Fibroblast of villous mesenchyme (primary cell): ENCODE measurements at places on chromosomes 4 and X.
A peak's percentile ranks its signal among the peaks of the same experiment; 100 is the strongest.

DNA sequence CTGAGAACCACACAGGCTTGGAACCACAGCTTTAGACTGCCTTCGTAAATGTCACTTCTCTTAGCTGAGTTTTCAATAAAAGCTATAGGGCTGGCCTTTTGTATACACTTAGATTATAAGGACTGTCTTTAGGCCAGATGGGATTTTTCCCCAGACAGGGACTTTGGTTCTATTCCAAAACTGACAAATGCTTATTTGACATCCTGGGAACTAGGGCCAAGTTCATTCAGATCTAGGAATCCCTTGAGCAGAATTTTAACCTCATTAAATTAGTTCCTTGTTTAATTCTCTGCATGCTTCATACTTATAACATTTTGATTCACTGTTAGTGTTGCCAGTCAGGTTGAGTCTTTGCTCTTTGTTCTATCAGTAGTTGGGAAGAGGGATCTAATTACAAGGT, 23.1 kb downstream of the ZRSR2 start:
- DNase-seq, result no peak

GRCh38 chr4:152696764-152697261, 17.0 kb upstream of the TMEM154 start:
- DNase-seq, result no peak

DNA sequence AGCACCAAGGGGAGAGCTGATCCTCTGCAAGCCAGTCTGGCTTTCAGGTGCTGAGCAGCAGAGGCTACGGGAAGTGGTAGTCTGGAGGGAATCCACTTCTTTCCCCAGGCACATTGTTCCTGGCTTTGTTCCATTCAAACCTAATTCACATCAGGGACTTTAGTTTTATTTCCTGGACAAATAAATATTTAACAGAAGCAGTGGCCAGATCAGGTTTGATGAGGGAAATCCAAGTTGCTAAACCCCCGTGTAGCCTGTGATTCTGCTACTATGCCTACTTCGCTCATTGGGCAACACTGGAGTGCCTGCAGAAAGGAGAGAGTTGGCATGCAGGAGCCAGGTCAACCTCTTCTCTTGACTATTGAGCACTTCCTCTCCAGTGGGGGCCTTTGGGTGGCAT, 13.8 kb upstream of the STBD1 start:
- no peak for DNase-seq

- DNase-seq, result no peak
Measured at GRCh38 chr4:130073145-130073790, 977.3 kb downstream of the C4orf33 start.

DNA sequence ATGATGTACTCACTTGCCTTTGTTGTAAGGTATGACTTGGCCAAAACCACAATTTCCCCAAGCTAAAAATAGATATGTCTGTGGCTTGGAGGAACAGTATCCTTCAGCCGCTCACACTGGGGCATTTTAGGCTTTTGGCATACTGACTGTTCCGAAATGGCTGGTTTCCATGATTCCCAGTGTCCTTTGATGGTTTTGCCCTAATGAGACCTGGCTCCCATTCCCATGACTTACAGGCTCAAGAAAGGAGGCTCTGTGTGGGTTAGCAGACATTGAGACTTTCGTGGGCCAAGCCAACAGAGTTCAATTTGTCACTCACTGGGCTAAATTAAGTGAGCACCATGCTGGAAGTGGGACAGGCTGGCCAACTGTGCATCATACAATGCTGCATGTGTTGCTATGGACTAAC, 150.6 kb downstream of the CEP135 start:
- DNase-seq, result no peak

- peak; percentile 14 for DNase-seq
Measured at GRCh38 chr4:183057255-183057654, 41.8 kb upstream of the WWC2 start.

GRCh38 chrX:23435108-23435507, 100.5 kb downstream of the PTCHD1 start:
- no peak for DNase-seq

DNA sequence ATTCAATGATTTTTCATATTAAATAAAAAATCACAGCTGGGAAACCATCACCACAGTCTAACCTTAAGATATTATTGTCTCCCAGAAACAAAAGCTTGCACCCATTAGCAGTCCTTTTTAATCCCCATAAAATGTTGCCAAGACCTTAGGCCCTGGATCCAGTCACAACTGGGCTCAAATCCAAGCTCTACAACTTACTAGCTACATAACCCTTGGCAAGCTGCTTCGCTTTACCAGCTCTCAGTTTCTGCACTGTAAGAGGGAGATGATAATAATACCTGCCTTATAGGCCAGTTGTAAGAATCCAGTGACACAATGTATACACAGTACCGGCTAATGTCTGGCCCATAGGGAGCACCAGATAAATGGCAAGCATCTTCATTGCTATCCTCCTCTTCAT, 400.9 kb upstream of the FGF13 start:
- DNase-seq, result no peak

DNA sequence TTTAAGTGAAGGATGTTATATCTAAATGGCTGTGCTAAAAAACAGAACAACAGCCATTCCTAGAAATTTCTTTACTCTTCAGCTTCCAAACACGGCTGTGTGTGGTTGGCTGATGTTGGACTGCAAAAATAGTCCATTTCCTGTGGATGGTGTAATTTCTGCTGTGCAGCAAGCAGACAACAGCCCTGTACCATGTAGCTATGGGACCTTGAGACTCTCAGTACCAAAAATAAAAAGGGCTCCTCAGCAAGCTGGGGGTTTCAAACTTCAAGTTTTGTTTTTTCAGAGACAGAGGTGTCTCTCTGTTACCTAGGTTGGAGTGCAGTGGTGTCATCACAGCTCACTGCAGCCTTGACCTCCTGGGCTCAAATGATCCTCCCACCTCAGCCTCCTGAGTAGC, 18.1 kb downstream of the CD40LG start:
- DNase-seq, result no peak

DNA sequence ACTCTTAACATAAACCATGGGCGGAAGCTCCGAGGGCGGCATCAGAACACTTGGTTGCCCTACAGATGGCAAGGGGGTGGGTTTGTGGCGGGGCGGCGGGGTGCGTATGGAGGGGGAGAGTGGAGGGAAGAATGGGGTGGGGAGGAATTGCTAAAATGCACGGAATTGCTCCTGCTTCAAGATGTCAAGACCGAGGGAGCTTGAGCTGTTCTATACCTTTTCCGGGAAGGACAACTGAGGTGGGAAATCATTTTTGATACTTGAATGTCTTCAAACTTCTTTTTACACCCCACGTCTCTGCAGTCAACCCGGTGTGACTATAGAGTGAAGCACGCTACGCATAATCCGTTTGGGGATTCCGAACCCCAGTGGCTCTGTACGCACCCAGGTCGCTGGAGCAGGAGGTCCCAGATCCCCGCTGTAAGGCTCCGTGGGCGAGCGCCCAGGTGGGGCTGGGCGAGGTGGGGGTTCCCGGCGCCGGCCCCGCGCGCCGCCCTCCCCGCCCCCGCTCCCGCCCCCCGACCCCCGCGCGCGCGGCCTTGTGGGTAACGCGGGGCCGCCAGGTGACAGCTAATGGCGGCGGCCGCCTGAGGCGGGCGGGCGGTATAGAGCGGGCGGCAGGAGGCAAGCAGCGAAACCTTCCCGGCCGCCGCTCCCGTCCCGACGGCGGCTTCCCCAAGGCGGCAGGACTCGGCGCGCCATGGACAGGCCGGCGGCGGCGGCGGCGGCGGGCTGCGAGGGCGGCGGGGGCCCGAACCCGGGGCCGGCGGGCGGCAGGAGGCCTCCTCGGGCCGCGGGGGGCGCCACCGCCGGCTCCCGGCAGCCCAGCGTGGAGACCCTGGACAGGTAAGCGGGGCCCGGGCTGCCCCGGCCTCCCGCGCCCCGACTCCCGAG, at the start of gene MTMR1:
TSS of gene MTMR1 (plus strand) at position 566 of the 894 bp plus-strand sequence. CDS start at position 701, 135 bp downstream.
- no peak for DNase-seq

GRCh38 chr4:84638092-84638491, 55.2 kb downstream of the CDS1 start:
- DNase-seq, result no peak

GRCh38 chr4:113776679-113777078, 15.1 kb upstream of the CAMK2D start:
- no peak for DNase-seq

GRCh38 chr4:89371614-89372013, 64.0 kb upstream of the GPRIN3 start:
- no peak for DNase-seq

DNA sequence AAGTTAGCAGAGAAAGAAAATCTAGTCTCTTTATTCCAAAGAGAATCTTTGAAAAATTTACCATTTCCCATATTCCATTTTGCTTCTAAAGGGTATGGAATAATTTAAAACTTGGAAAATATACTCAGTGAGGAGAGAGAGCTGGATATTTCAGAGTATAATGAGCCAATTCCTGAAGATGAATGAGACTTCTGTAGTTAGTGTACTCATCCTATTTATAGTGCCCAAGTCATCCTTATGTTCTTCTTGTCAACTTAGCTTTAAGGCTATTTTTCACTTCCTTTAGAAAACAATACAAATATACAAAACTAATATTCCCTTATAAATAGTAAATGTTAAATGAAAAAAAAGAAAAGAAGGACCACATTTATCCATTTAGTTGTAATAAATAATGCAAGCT, 302.6 kb downstream of the IQCM start:
- DNase-seq, result no peak

- no peak for DNase-seq
Measured at GRCh38 chr4:107937040-107937439, 5.7 kb downstream of the CYP2U1 start.

- no peak for DNase-seq
Measured at GRCh38 chrX:41960142-41960541, 36.8 kb upstream of the CASK start.

DNA sequence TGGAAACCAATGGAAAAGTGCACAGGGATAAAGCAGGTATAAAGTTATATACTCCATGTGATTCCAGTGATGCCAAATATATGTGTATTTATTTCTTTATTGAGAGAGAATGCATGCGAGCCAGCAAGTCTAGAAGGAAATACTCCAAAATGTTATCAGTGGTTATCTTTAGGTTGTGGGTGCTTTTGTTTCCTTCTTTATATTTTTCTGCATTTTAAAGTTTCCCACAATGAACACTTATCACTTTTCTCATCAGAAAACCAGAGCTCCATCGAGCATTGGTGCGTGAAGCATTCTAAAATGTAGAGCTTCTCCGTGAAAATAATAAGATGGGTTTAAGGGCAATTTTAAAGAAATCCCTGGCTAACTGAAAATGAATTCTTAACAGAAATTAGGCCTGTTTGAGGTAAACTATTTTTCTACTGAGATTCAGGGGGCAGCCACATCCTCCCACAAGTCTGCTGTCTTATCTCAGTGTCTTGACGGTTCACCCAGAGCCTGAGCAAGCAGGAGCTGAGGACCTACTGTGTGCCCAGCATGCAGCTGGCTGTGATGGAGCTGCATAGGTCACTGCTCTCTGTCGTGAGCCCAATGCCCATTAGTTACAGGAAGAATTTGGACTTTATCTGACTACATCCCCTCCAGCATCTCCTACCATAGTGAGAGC, 18.7 kb upstream of the CD40LG start:
- no peak for DNase-seq

GRCh38 chr4:90128961-90129495, 1.8 kb downstream of the CCSER1 start:
- no peak for DNase-seq

DNA sequence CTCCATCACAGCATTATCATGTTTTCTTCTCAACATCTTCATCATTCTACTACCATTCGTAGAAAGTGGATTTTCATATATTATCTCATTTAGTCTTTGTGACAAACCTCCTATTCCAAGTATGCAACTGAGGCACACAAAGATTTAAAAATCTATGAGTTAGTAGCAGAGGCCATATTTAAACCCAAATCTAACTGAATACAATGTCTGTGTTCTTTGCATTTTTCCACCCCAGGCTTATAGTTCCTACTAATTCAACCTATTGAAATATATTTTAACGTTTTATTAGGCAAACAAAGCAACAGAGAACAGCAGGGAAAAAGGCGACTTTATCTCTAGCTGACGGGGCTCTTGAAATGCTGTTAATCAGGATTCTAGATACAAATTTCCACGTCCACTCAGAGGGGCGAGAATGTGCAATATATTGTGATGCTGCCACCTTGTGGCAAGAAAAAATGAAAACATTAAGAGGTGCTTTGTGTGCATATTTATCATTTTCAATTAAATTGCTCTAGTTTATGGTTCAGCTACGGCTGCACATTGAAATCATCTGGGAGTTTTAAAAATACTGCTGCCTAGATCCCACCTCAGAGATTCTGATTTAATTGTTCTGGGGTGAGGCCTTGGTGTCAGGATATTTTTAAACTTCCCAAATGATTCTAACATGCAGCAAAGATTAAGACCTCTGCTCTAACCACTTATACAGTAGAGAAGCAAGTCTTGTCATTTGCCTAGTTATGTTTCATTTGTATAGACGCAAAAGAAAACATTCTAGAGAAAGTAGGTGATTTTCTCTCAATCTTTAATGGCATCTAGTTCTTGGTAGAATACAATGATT, 315.9 kb downstream of the MAPK10 start:
- peak; percentile 65 for DNase-seq

DNA sequence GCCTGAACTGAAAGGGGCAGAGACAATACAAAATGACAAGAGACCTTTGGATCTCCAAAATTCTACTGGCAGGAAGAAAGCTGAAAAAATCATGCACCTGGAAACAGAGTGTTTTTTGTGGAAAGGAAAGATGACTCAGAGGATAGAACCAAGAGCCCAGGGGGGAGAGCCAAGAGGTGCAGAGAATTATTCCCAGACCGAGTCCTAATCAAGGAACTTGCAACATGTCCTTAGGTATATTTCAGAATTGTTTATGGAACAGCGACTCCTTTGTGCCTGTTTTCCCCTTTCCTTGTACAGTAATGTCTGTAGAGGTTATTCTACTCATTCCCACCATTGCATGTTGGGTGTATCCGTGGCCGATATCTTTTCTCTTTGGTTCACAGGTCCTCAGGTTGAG, 71.7 kb downstream of the YIPF6 start:
- no peak for DNase-seq

DNA sequence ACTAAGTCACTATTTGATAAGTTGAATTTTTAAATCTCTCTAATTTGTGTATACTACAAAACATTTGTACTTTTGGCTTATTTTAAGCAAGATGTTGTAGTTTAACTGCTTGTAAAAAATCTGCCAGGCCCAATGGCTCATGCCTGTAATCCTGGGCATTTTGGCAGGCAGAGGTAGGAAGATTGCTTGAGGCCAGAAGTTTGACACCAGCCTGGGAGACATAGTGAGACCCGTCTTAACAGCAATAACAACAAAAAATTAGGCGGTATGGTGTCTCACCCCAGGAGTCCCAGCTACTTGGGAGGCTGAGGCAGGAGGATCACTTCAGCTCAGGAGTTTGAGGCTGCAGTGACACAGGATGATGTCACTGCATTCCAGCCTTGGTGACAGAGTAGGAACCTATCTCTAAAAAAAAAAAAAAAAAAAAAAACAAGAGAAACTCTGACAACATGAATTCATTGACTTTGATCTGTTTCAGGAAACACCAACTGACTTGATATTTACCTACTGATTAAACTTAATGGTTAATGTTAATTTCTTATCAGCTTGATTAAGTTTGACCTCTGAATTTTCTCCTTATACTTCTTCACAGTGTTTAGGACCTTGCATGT, 8.9 kb downstream of the FHIP1A start:
- no peak for DNase-seq
